ENCODE measurements at places on chromosomes 12 and 14. TPM values are rescaled to one million over a fixed set of nuclear protein-coding genes. Genes with fewer than 3 reads are reported as not detected.

RDH11 gene
- 65.3 TPM for total RNA-seq

GLI1 gene
- total RNA-seq: 0.19 TPM

KSR2 gene
- total RNA-seq: 1.3 TPM

TAS2R19 gene
- total RNA-seq: 6.9 TPM

KRT6C gene
- total RNA-seq: not detected

INHBC gene
- not detected for total RNA-seq

SLCO1B1 gene
- total RNA-seq: not detected

KRT82 gene
- total RNA-seq: not detected

Data from glomerular endothelial cell (primary cell).